ENCODE measurements at places on chromosomes 2 and 18.
A peak's percentile ranks its signal among the peaks of the same experiment; 100 is the strongest.

DNA sequence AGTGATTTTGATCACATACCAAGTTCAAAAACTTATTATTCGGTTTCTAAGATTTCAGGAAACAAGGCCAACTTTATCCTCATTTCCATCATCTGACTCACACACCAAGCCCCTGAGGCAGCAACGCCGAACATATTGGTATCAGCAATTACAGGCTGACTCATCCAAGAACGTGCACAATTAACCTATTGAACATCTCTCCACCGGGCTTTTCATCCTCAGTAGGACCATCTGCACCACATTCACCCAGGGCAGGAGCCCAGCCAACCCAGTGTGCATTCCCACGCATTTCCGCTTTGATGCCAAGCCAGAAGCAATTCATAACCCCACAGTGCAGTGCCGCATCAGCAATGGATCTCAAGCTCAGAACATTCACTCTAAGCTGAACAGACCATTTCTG, 52.9 kb downstream of the SCG2 start:
- no peak for DNase-seq

DNA sequence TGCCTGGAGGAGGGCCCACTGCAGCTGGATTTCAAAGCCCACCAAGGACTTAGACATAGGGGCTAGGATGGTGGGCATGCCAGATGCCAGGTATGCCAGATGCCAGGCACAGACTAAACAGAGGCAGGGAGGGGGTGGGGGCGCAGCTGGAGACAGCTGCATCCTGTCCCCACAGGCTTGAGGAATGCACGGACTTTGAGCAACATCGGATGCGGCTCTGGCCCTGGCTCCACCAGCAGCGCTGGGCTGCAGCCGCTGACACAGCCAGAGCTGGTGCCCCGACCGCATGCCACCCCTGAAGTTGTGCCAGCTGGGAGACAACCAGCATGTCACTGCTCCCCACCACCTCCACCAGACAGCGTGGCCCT, 39.5 kb downstream of the AQP12A start:
- no peak for DNase-seq

- DNase-seq: peak; percentile 50
Measured at GRCh38 chr2:236352761-236353593, 88.8 kb upstream of the ASB18 start.

DNA sequence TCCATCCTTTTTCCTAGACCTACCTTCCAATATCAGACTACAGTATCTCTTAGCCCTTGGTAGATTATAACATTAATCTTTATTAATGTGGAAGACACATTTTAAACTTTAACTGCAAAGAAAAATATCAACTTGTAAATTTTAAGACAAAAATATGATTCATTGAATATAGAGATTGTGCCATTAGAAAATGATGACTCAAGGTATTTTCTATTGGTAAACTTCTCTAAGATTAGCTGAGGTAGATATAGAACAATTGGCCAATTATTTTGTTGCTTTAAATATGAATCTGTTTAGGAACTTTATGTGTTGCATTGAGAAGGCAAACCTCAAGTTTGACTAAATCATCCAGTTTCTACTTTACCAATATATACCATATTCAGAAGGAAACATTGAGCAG, 604.7 kb downstream of the CBLN2 start:
- DNase-seq: no peak

GRCh38 chr18:26134107-26134506, 438 bp downstream of the PSMA8 start:
- no peak for DNase-seq

DNA sequence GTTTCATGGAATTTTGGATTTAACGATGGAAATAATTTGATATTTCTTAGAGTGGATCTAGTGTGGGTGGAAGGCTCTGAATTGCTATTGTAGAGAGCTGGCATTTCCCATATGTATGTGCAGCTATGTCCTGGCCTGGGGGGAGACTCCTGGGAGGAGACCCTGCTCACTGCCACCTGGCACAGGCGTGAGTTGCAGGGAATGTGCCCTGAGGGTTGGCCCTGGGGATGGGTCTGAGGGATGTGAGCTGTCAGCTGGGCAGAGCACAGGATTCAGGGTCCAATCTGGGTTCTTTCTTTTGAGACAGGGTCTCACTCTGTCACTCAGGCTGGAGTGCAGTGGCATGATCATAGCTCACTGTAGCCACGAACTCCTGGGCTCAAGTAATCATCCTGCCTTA, 120.2 kb downstream of the CLIP4 start:
- DNase-seq: no peak

DNA sequence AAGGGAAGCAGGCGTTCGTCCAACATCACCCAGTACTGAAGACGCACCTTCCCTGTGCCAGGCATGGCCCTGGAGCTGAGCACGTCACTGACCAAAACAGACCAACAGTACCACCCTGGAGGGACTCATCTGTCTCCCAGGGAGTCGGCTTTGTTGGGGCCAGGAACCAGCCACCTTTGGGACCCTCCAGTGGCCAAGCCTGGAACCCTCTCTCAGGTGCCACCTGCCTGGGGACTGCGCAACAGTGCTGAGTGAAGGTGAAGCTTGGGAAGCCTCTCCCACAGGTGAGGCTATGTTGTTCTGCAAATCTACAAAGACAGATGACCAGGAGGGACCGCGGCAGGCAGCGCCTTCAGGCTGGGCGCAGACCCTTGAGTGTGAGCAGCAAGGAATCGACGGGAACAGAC, 91.4 kb upstream of the OTOS start:
- no peak for DNase-seq

GRCh38 chr2:42147641-42148274, 21.4 kb upstream of the EML4 start:
- no peak for DNase-seq

DNA sequence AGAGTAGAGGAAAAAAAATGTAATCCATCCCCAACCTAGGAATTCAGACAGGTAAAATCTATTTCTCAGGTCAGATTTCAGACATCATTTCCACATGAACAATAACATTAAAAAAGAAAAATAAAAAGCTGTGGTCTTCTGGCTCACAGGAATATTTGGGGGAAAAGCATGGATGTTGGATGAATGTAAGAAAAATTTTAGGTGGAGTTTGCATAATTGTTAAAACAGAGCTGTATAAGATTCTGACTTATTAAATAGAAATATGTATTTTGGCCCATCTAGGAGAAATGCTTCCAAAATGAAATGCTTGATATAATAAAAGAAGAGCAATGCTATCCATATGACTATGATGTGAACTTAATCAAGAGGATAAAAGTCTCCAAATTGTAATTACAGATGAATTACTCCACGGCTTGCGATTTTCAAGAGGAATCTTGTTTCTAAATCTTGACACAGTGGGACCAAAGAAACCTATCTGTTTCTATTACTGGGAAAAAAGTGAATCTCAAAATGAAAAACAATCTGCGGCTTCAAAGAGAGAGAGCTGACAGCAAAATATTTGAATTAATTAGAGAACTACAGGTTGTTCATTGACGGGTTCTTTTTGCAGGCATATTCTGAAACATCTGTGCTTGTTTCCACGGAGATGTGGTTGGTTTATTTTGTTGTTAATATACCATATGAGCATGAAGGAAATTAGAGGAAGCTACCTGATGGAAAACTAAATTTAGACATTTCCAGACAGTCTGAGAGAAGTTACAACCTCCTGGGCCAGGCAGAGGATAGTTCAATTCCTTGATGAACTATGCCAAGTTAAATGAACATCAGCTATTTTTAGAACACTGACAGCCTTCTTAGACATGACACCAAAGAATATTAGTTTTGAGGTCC, 468.7 kb downstream of the PID1 start:
- DNase-seq: no peak

DNA sequence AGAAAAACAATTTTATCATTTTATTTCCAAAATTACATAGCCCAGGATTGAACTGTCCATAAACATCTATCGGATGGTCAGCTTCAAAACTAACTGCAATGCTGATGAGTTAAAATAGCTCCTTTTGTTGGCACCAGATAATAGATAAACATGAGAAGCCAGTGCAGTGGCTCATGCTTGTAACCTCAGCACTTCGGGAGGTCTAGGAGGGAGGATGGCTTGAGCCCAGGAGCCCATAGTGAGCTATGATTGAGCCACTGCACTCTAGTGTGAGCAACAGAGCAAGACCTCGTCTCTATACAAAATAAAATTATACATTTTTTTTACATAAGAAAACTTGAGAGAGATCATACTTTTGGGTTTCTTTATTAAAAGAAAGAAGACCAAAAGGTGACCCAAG, 34.6 kb upstream of the IMPA2 start:
- DNase-seq: no peak

DNA sequence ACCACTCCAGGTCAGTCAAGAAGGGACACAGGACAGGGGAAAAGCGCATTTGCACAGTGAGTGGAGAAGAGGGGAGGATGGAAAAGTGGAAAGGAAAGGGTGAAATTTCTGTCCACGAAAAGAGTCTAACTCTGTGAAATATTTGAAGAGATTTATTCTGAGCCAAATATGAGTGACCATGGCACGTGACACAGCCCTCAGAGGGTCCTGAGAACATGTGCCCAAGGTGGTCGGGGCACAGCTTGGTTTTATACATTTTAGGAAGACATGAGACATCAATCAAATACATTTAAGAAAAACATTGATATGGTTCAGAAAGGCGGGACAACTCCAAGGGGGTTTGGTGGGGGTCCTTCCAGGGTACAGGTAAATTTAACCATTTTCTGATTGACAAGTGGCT, 111.1 kb downstream of the MYT1L start:
- DNase-seq: no peak

DNA sequence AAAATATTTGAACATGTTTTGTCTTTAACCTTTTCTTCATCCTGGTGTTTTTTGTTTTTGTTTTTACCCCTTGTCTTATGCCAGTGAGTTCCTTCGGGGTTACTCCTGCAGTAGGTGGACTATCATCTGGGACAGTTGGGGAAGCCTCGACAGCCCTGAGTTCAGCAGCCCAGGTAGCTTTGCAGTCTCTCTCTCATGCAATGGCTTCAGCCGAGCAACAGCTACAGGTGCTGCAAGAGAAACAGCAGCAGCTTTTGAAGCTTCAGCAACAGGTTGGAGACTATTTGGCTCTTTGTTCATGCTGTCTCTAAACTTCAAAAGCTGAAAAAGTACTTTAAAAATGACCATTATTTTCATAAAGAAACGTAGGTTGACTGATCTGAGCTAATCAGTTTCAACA, 106.3 kb downstream of the BIRC6 start:
- DNase-seq: no peak

DNA sequence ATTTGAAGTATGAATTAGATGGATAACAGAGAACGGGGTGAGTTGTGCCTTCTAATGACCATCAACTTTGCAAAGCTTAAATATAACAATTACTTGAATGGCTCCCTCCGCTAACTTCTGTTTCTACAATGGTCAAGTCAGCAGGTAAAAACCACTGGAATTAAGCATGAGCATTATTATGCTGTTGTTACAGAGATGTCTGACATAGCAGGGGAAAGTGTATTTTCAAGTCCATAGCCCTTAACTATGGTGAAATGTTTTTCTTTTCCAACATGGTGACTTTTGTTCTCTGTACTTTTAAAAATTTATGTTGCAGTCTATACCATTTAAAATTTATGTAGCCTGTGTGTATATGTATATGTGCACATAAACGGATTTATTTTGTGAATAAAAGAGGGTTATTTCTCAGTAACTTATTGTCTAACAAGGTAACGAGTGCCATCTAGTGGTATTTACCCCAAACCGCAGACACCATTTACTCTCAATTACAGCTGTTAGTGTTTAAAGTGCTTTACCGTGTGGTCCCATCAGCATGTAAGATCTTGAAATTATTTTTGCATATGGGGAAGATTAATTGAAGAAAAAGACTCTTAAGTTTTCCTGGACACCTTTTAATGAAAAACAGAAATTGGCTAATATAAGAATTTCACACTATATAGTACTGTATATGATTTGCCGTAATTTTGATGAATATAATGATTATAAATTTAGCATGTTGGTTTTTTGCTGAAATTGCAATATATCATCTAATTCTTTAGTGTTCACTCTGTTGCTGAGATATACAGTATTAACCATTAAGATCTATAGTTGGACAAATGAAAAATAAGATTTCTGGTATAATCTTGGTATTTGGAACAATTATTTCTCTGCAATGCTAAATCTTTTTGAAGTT, 78.2 kb downstream of the UBE2E3 start:
- DNase-seq: peak; percentile 28

GRCh38 chr2:70508711-70509462, 44.7 kb downstream of the TGFA start:
- DNase-seq: peak; percentile 8

DNA sequence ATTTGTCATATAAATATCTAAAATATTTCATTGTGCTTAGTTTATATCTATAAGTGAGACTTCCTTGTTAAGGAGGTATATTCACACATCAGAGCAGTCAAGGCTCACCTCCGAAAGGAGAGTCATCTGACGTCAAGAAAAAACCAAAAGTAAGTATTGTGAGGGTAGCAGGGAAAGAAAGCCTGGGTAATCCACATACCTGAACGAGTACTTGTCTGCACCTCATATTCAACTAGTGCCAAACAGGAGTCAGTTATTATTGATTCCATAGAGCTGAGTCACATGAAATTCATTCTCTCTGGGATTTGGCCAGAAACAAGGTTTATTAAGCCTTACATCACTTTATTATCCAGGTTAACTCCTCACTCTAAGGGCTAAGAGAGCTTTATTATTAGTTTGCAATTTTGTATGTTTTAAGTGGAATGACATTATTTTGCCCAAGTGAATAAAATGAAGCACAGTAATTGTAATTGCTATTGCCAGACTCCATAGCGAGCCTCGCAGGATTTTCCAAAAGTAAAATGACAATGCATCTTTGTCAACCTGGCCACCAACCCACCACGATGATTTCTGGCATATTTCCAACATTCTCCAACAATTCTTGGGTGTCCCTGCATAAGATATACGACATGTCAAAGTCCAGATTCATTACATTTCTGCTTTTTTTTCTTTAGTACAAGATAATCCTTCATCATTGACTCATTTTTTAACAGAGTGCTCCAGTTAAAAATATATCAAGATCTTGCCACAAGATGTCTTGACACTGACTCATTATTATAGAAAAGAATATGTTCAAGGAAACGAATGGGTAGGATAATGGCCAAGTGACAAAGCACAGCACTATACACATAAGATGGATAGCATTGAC, 1210.4 kb upstream of the ACVR2A start:
- DNase-seq: no peak

- DNase-seq: no peak
Measured at GRCh38 chr2:8378016-8378810, 303.6 kb upstream of the ID2 start.

- DNase-seq: peak; percentile 90
Measured at GRCh38 chr2:4020153-4020552, 316.8 kb downstream of the DCDC2C start.

- no peak for DNase-seq
Measured at GRCh38 chr18:79458131-79458838, 62.6 kb downstream of the NFATC1 start.

- DNase-seq: no peak
Measured at GRCh38 chr2:54099370-54099769, 16.0 kb upstream of the ACYP2 start.

- no peak for DNase-seq
Measured at GRCh38 chr2:214560176-214560575, 149.3 kb downstream of the VWC2L start.

GRCh38 chr2:142650601-142651000, 226.9 kb upstream of the KYNU start:
- DNase-seq: no peak

Data from NCI-H345 (cell line).